ENCODE measurements at places on chromosomes 1 and 21. TPM values are rescaled to one million over a fixed set of nuclear protein-coding genes. Genes with fewer than 3 reads are reported as not detected.

The F5 gene
- total RNA-seq: 0.06 TPM

The MIS18A gene
- total RNA-seq: 12.6 TPM

The VAV3 gene
- 4.1 TPM for total RNA-seq

The DCST1 gene
- not detected for total RNA-seq

The OR2M3 gene
- not detected for total RNA-seq

The SNX7 gene
- 29.2 TPM for total RNA-seq

The TNFRSF4 gene
- total RNA-seq: 2.7 TPM

The PTGFR gene
- 8.9 TPM for total RNA-seq

The KCNH1 gene
- total RNA-seq: 2.2 TPM

The BRDT gene
- not detected for total RNA-seq

The NR1I3 gene
- total RNA-seq: not detected

The NADK gene
- total RNA-seq: 180 TPM

The ELF3 gene
- not detected for total RNA-seq

The BLACAT1 gene
- total RNA-seq: not detected

The FASLG gene
- total RNA-seq: 0.45 TPM

The VSIG8 gene
- not detected for total RNA-seq

The VWA5B1 gene
- total RNA-seq: 2.5 TPM

The CFAP141 gene
- total RNA-seq: not detected

The RNU1-4 gene
- total RNA-seq: under 0.01 TPM

The NHLH1 gene
- not detected for total RNA-seq

The OR2AK2 gene
- total RNA-seq: not detected

The UBL4B gene
- not detected for total RNA-seq

The RGS13 gene
- total RNA-seq: not detected

The SPRR1B gene
- total RNA-seq: 0.74 TPM

The IL6R gene
- 27.0 TPM for total RNA-seq

The LIN28A gene
- not detected for total RNA-seq

The HLX gene
- total RNA-seq: 6.9 TPM

The SYNC gene
- 20.7 TPM for total RNA-seq

The TAS1R1 gene
- 0.83 TPM for total RNA-seq

The CFHR1 gene
- total RNA-seq: not detected

The FAM229A gene
- total RNA-seq: 7.4 TPM

The TTC22 gene
- total RNA-seq: 0.09 TPM

The IGSF9 gene
- total RNA-seq: not detected

The SLC25A24 gene
- total RNA-seq: 19.0 TPM

The TNNT2 gene
- total RNA-seq: 4.6 TPM

The VANGL2 gene
- 2.2 TPM for total RNA-seq

The IL24 gene
- not detected for total RNA-seq

The ZNF683 gene
- total RNA-seq: not detected

The SV2A gene
- total RNA-seq: 10.1 TPM

The ELAPOR1 gene
- 1.00 TPM for total RNA-seq

The SLAMF7 gene
- total RNA-seq: 0.26 TPM

The S100A1 gene
- 2.3 TPM for total RNA-seq

The RCC2 gene
- total RNA-seq: 30.6 TPM

The ADAMTS1 gene
- total RNA-seq: 71.4 TPM

The HES5 gene
- total RNA-seq: not detected

The DNAJC11 gene
- total RNA-seq: 58.3 TPM

The HAX1 gene
- total RNA-seq: 99.7 TPM

The GBP3 gene
- total RNA-seq: 54.4 TPM

The TBX15 gene
- total RNA-seq: 0.14 TPM

The NCAM2 gene
- 9.1 TPM for total RNA-seq
